ENCODE measurements at places on chromosomes 11 and 22.
A peak's percentile ranks its signal among the peaks of the same experiment; 100 is the strongest.

DNA sequence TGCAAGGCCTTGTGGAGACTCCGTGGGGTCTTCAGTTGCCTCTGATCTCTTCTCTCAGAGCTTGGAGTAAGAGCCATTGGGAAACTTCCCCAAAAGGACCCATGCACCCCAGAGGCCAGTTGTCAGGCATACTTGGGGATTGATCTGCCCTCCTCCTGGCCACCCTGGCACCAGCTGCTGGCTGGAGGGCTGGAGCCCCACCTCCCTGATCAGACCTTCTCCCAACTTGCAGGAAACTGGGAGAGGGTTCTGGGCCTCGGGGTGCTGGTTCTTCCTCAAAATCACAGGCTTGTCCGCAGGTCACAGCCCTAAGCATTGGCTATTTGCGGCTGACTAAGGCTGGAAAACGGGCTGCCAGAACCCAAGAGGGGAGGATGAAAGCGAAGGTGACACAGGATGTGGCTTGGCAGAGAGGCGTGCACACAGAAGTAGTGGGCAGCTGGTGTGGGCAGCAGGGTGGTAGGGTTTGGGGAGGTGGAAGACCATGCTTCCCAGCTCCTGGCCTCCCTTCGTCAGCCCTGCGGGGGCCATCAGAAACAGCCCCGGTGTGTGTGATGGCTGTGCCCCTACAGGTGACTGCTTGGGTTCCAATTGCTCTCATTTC lies 1.3 kb upstream of the DGKZ start:
- no peak for DNase-seq

DNA sequence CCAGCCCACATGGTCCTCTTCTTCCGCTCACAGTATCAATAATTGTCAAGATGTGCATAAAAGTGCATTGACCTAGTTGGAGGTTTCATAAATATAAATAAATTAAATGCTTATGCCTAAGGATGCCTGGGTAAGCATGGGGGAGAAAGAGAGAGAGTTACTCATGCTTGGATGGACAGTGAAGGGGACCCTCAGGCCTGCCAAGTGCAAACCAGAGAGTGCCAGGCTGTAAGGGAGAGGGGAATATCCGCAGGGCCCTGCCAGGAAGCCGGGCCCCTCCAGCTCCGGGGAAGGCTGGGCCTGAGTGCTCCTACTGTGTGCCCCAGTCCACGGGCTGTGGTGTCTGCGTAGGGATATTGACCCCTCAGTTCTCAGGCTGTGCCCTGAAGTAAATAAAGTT lies 214.6 kb downstream of the DSCAML1 start:
- no peak for DNase-seq

GRCh38 chr11:128619540-128620308 lies 32.4 kb upstream of the ETS1 start:
- DNase-seq, result no peak

GRCh38 chr22:45896153-45896951 lies 80.6 kb downstream of the WNT7B start:
- DNase-seq, result peak; percentile 75

DNA sequence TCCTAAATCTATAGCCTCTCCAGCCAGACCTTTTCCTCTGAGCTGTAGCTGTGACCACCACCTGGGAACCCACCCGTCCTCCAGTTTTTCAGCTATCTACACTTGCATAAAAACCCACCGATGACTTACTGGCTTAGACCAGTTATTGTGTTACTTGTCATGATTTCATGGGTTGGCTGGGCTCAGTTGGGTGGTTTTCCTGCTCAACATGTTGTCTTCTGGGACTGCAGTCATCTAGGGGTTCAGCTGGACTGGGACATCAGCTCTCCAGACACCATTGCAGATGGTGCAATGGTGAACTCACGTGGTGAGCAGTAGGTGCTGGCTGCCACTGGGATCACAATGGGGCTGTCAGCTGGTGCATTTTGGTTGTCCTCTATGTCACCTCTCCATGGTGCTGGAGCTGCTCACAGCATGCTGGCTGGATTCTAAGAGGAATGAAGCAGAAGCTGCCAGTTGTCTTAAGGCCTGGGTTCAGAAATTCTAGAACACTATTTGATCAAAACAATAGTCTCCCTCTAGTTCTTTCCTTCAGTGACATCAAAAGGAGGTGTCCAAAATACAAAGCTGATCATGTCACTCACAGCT lies 1.3 kb upstream of the SYT13 start:
- no peak for DNase-seq

- no peak for DNase-seq
Measured at GRCh38 chr11:47850337-47850736, 2.2 kb upstream of the NUP160 start.
